H1 (cell line): ENCODE measurements at places on chromosomes 3 and 15.

GRCh38 chr15:29550834-29551465 lies 271.3 kb downstream of the TJP1 start:
- DNase-seq: no peak

DNA sequence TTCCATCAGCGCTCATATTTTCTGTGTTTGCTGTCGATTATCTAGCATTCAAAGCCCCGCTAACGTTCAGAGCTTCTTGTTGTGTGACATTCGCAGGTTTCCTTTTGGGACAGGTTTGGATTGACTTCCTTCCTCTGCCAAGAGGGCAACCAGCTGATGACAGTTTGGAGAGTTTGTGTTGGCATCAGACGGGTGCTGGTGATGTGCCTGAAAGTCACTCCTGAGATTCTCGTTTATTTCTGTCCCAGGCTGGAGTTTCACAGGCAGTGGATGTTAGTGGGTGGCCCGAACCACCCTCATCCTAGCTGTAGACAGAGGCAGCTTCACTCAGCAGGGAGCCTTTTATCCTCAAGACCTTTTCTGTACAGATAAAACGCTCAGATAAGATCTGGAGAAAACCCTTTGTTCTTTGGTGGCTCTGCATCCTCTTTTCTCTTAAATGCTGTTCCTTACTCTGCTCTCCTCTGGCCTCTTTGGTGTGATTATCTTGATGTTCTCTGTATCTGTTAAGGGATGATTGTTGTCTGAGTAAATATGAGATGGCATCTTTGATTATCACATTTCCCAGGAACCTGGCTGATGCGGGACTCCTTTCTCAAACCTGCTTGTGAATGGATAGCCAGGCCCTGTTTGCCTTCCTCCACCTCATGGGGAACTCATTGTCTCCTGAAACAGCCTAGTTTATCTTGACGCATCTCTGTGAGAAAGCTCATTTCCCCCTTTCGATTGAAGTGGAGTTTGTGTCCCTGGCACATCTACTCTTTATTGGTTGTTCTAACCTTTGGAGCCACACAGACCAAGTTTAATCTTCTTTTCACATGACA lies 35.9 kb downstream of the CGNL1 start:
- no peak for DNase-seq

DNA sequence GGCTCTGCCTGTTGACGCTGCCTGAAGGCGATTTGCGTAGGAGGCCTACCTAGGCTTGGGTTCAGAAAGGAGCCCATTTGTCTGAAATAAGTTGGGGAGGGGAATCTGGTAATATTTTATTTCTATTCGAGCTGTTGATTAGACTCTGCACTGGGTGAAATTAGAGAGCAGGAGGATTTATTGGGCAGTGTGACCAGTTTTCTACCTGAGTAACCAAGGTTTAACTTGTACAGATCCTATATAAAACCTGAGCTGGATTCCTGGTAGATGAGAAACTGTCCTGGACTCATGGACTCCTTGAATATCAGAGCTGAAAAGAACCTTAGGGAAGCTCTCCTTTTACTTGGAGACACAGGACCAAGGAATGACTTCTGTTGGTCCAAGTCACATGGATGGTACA lies 19.6 kb upstream of the GPR156 start:
- no peak for DNase-seq

DNA sequence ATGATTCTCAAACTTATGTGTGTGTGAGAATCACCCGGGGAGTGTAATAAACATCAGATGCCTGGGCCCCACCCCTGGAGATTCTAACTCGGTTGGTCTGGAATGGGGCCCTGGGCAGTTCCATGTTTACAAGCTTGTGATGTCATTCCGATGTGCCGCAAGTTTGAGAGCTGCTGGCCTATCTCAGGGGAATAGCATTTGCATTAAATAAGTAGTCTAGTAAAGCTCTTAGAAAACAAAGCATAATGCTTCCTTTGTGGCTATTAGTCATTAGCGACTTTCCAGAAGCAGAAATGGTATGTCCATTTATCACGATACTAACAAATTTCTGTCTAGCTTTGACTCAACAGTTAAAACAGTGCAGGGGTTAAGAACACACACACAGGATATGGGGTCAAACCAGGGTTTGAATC lies 20.9 kb downstream of the PGBD4 start:
- DNase-seq: no peak

GRCh38 chr3:131114256-131114655 lies 87.6 kb downstream of the NEK11 start:
- DNase-seq: no peak

DNA sequence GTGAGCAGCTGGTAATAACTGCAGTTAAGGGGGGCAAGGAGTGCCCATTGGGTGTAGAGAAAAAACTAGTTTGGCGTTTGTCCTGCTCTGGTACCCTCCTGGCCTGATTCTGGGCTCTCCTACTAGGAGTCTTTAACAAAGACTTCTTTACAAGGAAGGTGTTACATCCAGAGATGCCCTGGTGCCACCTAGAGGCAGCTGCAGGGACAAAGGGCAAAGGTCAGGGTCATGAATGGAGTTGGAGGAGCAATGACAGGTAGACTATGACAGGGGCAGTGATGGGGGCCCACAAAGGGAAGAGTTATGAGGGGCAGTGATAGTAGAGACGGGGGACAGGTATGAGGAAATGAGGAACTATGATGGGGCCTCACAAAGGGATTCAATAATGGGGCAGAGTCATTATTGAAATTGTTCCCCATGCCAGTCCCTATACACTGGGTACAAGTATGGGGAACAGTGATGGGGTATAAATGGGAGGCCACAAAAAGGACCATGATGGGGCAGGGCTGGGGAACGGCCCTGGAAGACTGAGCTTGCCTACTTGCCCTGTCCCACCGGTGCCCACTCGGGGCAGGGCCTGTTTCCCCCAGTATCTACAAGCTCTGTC lies 7.9 kb downstream of the CCDC71 start:
- no peak for DNase-seq

GRCh38 chr3:8762607-8763377 lies 6.6 kb downstream of the OXTR start:
- no peak for DNase-seq

- peak; percentile 9 for DNase-seq
Measured at GRCh38 chr3:70308760-70309159, 3.7 kb downstream of the MDFIC2 start.

- DNase-seq: no peak
Measured at GRCh38 chr3:84943379-84943778, 15.4 kb upstream of the CADM2 start.

DNA sequence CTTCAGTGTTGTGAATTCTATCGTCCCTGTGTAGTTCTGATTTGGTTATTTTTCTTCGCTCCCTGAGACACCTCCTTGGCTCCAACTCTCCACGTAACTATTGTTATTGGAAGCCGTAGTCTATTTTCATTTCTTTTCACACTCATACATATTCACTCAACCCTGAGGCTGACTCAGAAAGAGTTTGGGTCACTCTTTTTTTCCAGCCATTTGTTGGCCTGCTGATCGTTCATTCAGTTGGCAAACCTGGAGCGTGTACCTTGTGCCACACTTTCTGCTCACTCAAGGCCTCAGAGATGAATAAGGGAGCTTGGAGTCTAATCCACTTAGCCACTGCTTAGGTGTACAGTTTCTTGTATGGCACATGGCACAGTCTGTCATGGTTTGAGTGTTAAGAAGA lies 22.4 kb downstream of the GYG1 start:
- no peak for DNase-seq
